ENCODE measurements at places on chromosomes 12 and 14.

- no peak for DNase-seq
Observed at GRCh38 chr14:36805131-36805559, 143.5 kb downstream of the PAX9 start.

- no peak for DNase-seq
Observed at GRCh38 chr12:46617167-46617566, 208.6 kb downstream of the SLC38A4 start.

GRCh38 chr12:57638096-57638495 is 5.1 kb upstream of the B4GALNT1 start:
- DNase-seq = no peak

DNA sequence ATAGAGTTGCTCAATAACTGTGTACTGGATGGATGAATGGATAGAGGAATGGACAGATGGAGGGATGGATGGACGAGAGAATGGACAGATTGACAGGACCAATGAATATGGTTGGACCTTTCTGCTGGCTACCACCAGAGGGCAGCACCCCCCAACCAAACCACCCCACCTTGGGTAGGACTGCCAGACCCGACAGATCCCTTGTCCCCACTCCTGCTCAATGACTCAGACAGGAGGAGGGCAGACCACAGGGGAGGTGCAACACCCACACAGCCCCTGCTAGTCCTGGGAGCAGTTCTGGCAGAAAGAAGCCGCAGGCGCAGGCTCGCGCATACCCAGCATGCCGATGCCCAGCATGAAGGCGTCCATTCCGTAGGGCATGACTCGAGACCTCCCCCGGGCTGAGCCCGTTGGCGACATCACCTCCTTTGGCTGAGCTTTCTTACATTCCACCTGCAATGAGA is 12.4 kb downstream of the MSI1 start:
- DNase-seq = peak; percentile 58

DNA sequence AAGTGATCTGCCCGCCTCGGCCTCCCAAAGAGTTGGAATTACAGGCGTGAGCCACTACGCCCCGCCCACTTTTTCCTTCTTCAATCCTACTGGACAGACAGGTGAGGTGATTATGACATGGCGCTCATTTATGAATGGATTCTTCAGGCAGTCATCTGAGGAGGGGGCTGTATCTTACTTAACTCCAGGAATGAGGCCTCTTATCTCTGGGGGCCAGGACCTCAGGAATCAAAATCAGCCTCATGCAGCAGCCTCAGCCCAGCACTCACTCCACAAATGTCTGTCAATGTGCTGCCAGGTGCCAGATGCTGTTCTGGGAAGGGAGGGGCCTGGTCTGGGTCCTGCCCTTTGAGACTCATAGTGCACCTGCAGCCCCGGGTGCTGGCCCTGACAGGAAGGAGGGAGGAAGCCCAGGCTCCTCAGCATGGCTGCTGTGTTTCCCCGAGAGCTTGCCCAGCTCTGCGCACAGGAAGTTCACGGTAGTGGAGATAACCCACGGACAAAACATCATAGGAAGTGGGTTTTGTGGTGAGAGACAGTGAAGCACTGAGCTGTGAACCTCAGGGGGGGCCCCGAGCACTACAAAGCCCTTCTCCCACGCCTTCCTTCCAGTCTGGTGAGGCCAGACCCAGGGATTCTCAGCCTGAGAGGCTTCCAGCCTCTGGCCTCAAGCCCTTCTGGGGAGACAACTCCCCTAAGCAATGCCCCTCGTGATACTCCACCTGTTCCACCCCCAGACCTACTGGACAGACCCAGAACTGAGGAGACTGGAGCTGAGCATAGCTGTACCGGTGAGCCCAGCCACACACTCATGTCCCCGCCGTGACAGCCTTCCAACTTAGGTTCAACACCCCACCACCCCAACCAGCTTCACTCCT is 22.3 kb downstream of the GALNT6 start:
- peak; percentile 98 for DNase-seq

GRCh38 chr14:88748288-88748687 is 44.5 kb downstream of the EML5 start:
- DNase-seq = no peak

All from central memory CD4-positive, alpha-beta T cell (primary cell).